Esophagus squamous epithelium (tissue), 5 donors: ENCODE measurements at places on chromosomes 2 and 18.

DNA sequence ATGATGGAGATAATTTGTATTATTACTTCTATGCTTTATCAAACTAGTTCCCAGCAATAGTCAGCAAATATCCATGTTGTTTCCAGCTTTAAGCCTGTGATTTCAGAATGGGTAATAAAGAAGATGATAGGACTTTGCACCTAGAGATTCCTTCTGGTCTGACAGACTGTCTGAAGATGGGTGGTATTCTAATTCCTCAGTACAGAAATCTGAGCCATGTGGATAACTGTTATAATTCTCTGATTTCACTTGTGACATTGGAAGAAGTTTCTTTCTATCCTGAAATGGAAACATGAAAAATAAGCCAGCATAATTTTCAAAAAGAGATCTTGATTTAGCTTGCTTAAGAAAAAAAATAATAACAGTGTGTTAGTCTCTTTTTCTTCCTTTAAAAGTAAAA, 130.1 kb downstream of the ZNF804A start:
- no peak for DNase-seq

- no peak for DNase-seq
Observed at GRCh38 chr2:163735685-163736432, at the start of gene FIGN. FIGN (minus strand) TSS chr2:163736008; CDS start chr2:163734927, 1,081 bp downstream.

- no peak for DNase-seq
Observed at GRCh38 chr2:72145658-72146329, 1.9 kb downstream of the CYP26B1 start.

DNA sequence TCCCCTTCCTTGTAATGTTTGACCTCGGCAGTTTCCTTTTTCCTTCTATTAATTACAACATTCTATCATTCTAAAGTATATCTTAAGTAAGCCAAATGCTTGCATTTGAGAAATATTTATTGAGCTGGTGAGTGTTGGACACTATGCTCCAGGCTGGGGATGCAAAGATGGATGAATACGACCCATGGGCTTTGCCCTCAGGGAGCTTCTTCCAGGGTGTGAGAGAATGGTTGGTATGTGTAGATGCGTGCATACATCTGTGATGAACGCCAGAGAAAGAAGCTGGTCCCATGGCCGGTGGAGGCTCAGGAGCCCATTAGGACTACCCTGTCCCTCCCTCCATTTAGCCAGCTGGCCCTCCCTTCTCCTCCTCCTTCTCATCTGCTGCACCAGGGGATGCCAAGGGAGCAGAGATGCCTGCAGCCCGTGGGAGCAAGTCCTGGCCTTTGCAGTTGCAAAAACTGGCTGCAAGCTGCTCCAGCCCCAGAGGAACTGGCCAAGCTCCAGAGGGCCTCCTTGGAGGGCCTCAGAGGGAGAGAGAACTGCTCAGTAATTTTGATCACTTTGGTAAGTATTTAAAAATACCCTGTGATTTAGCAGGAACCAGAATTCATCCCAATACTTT, 65.7 kb upstream of the FOSL2 start:
- DNase-seq = no peak

- no peak for DNase-seq
Observed at GRCh38 chr2:138522556-138522955, 21.0 kb downstream of the SPOPL start.

GRCh38 chr2:227207573-227207972, 43.1 kb downstream of the COL4A3 start:
- DNase-seq = no peak

DNA sequence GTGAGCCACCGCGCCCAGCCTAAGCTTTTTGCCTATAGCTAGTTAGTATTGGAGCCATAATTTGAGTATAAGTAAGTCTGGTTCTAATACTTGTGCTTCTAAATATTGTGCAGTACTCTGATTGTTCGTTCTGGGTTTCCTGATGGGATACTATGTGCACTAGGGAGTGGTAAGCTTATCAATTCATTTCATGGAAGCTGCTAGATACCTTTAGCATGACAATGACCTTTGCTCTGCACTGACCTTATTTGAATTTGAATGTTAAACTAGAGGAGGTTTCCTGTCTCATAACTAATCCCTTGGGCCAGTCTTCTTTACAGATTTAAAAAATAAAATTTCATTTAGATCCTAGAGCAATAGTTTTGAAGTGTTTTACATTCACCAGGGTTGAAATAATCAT, 125.1 kb downstream of the GPD2 start:
- no peak for DNase-seq

DNA sequence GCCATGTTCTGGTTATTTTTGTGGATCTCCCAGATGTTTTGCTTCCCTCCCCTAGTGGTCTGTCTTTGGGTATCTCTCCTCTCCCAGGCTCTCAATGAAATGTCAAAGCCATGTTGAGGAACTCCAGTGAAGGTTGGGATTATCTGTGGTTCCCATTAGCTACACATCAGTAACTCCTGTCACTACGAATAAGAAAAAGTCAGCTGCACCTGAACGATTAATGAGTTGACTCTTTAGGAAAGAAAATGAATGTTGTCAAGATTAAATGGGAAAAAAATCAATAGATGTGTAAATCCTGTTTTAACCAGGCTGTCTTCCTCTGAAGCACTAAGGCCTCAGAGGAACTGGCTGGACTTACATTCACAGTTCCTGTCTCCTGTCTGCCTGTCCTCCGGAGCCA, 94.0 kb upstream of the DAPL1 start:
- DNase-seq = no peak

GRCh38 chr2:82837588-82838304, 1621.3 kb downstream of the SUCLG1 start:
- DNase-seq = no peak

DNA sequence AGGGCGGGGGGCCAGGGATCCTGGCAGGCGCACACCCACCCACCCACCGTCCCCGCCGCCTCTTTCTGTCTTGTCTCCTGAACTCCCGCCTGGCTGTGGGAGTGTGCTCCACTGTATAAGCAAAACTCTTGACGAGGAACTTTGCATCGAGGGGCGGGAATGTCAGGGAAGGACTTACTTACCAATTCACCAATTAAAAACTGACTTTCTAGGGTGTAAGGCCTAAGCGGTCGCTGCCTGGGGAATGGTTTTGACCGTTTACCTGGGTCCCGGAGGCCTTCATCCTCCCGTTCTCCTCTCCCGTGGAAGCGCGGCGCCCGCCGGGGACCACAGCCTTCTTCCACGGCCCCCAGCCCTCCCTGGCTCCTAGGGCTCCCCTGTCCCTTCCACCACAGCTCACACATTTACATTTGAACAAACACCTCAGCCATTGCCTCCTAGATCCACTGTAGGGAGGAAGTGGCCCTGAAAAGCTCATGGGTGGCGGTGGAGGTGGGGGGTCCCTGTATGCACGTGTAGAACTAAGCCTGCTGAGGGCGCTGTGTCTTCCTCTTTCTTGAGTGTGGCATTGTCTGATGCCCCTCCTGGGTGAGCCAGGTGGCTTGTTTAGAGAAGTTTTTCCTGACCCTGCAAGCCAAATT, 8.9 kb downstream of the ASIC4 start:
- no peak for DNase-seq

DNA sequence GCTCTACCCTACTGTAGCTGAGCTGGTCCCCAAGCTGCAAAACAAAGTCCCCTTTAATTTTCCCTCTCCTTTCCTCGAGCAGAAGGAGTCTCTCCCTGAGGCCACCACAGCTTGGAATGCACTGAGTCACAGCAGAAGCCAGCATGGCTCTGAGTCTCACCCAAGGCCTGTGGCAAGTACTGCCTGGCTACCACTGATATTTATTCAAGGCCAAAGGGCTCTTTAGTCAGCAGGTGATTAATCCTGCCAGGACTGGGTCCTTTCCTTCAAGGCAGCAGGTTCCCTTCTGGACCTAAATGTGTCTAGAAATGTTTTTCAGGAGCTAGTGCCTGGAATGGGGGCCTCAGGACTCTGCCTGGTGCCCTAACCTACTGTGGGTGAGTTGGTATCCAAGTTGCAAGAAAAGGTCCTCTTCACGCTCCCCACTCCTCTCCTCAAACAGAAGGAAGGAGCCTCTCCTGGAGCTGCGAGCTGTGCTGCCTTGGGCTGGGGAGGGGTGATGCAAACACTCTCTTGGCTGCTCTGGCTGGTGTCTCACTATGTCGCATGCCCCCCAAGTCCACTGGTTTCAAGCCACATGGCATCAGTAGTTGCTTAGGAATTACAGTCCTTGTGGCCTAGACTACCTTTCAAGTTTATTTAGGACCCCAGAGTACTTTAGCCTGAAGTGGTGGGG, 53.4 kb downstream of the CD28 start:
- no peak for DNase-seq

- DNase-seq = no peak
Observed at GRCh38 chr2:219056176-219056895, 4.4 kb downstream of the IHH start.

- DNase-seq = no peak
Observed at GRCh38 chr2:113041871-113042270, 10.8 kb downstream of the IL36B start.

GRCh38 chr2:191312662-191313061, 67.5 kb downstream of the MYO1B start:
- DNase-seq = no peak

DNA sequence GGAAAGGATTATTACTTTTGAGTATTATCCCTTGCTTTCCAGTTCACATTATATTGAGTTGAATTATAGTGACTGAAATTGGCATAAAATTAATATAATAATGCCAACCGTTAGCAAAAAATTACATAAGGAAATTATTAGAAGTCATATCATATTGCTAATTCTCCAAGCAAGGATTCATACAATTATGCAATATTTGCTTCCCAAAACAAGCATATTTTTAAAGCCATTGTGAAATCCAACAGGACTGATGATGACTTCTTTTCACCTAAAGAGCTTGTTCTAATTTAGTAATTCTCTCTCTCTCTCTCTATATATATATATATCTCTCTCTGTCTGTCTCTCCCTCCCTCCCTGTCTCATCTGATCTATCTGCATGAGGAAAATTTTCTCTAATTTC, 283.5 kb downstream of the DSEL start:
- no peak for DNase-seq

DNA sequence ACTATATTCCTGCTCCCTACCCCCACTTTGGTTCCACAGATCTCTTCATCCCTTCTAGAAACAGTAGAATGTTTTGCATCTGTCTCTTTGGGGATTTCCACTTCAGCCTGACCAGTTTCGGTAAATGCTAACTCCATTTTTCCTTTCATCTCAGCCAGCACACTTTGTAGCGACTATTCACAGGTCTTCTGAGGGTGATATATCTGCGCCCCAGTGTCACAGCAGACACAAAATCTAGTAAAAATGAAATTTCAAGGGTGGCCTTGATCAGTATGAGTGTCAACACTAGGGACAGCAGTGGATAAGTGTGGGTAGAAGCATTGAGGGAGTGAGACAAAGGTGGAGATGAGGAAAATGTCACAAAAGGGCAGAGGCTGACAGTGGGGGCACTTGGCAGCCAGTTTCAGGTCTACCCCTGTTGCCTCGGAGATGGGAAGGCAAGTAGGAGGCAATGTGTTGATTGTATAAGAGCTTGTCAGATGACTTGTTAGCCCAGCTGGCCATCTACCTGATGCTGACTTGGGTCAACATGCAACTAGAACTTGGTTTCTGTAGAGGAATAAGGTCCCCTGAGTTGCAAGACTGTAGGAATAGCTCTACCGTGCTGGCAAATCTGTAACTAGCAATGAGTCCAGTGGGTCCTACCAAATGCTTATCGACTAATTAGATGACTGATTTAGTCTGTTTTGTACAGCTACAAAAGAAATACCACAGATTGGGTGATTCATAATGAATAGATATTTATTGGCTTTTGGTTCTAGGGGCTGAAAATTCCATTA, 60.7 kb downstream of the CXCR4 start:
- no peak for DNase-seq

DNA sequence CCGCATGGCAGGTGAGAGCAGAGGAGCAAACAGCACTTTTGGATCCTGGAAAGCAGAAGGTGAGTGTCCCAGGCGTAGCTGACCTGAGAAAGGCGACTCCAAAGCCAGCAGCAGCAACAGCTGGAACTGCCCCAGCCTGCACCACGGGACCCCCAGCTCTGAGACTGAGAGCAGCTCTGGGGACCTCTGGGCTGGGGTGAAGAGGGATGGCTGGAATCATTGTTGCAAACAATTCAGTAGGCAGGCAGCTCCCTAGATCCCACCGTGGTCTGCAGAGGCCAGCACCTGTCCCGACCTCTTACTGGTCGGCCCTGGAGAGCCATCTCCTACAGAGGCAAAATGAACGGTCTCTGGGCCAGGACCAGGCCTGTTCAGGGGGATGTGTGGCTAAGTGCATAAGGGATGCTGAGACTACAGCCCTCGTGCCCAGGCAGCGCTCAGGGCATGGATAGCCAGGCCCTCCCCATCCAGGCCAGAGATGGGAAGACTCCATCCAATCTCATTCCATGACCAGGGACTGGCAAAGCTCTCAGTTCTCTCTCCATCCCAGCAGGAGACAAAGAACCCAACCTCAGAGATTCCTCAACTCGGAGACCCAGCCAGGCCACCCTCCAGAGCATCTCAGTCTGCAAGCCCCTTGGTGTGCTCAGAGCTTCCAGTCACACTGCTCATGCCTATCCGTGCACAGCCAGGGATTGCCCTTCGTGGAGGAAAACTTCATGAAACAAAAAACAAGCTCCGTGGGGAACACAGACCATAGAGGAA, 38.2 kb upstream of the ALPP start:
- DNase-seq = no peak

- DNase-seq = no peak
Observed at GRCh38 chr2:166651991-166652390, 157.9 kb upstream of the SCN7A start.

- no peak for DNase-seq
Observed at GRCh38 chr2:50551018-50551726, 480.8 kb downstream of the NRXN1 start.

GRCh38 chr18:715626-716025, 3.2 kb upstream of the ENOSF1 start:
- DNase-seq = no peak

GRCh38 chr18:48835119-48835518, 115.6 kb downstream of the SMAD7 start:
- DNase-seq = no peak

- DNase-seq = no peak
Observed at GRCh38 chr2:28678944-28679343, 72.7 kb upstream of the PPP1CB start.

DNA sequence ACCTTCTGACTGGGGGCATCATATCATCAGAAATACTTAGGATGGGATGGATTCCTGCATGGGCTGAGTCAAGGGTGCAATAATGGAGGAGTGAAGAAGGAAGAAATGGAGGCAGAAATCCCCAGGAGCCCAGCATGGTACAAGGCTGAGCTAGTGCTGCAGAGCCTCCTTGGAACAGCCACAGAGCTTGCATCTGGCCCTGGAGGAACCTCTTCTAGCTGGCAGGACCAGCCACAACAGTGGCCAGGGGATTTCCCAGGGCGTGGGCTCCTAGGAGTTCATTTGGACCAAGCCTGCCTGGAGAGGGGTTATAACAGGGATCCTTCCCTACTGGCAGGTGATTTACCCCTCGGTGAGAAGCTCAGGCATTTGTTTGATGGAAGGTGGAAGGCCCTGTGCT, 4.7 kb upstream of the IL37 start:
- DNase-seq = no peak

GRCh38 chr2:179336782-179337534, 72.3 kb upstream of the SESTD1 start:
- DNase-seq = no peak
